Activated naive CD4-positive, alpha-beta T cell (primary cell): ENCODE measurements at places on chromosomes 12 and 14.

- DNase-seq = no peak
Measured at GRCh38 chr14:21264025-21264801, 5.0 kb downstream of the HNRNPC start.

GRCh38 chr12:10158406-10158805 is 13.5 kb downstream of the OLR1 start:
- DNase-seq = no peak

- no peak for DNase-seq
Measured at GRCh38 chr12:19171731-19172130, 42.2 kb downstream of the PLEKHA5 start.

GRCh38 chr14:31209605-31210004 is 2.0 kb upstream of the HECTD1 start:
- no peak for DNase-seq

DNA sequence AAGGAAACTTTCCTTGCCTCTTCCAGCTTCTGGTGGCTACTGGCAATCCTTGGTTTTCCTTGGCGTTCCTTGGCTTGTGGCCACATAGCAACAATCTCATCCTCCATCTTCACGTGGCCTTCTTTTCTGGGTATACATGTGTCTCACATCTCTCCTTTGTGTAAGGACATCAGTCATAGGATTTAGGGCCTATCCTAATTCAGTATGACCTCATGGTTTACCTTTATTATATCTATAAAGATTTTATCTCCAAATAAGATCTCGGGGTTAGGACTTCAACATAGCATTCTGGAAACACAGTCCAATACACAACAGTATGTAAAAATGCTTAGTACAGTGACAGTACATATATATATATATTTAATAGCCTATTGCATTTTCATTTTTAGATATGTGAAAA is 58.4 kb upstream of the LRIG3 start:
- no peak for DNase-seq

GRCh38 chr12:87425942-87426554 is 603.2 kb downstream of the C12orf50 start:
- no peak for DNase-seq

GRCh38 chr12:44571006-44571550 is 305.0 kb downstream of the NELL2 start:
- DNase-seq = no peak

GRCh38 chr12:129862561-129863175 is 41.2 kb downstream of the TMEM132D start:
- DNase-seq = no peak

- DNase-seq = no peak
Measured at GRCh38 chr12:132211816-132212215, 67.6 kb downstream of the NOC4L start.

DNA sequence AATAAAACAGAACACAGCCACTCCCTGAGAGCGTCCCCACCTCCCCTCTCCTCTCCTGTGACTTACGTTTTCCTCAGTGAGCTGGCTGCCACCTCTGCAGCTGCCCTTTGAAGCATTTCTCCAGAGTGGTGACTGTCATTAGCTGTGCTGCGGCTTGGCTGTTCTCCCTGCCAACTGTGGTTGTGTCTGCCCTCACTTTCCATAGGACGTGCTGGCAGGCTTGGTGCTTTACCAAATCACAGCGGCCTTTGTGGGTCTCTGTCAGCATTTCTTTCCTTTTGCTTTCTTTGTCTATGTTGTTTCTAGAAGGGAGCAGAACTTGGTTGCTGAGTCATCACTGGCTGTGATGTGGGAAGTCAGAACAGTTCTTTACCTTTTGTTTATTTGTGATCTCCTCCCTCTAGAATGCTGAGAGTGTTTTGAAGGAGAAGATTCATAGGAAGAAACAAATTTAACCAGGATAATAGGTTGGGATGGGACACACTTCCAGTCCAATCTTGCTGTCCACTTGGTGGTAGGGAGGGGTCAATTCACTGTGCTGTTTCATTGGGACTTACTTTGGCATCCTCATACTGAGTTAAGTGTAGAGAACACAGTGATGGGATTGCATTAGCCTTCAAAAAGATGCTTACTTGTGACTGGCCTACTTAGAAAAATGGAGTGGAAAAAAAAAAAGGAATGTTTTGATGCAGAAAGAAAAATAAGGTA is 88.2 kb downstream of the TMX1 start:
- DNase-seq = no peak

GRCh38 chr12:40692765-40693206 is 547 bp downstream of the CNTN1 start:
- DNase-seq = no peak

- no peak for DNase-seq
Measured at GRCh38 chr14:62718629-62719028, 326.6 kb downstream of the KCNH5 start.

DNA sequence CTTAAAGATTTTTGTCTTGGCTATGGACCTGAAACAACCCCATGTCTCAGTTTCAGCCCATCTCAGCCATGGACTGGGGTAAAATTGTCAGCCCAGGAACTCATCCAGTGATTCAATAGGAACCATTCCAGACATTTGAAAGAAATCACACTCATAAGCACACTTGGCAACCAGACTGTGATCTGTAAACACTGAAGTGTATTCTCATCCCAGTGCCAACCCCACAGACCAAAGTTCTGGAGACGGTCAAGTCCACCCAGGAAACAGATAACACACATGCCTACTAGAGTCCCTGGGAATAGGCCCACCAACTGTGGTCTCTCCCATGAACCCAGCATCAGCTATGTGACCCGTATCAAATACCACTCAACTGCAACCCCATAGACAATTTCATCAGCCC is 804.6 kb downstream of the TRHDE start:
- no peak for DNase-seq

DNA sequence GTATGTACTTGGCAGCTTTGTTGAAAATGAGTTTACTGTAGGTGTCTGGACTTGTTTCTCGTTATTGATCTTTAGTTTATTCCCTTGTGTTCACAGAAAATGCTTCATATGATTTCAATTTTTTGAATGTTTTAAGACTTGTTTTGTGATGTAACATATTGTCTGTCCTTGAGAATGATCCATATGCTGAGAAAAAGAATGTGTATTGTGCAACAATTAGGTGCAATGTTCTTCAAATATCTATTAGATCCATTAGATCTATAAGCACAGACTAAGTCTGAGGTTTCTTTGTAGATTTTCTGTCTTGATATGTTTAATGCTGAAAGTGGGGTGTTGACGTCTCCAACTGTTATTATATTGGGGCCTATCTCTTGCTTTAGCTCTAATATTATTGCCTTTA is 879.6 kb upstream of the LRFN5 start:
- no peak for DNase-seq

- no peak for DNase-seq
Measured at GRCh38 chr12:88111074-88111652, 30.7 kb downstream of the CEP290 start.

GRCh38 chr14:100709289-100710284 is 17.1 kb upstream of the DLK1 start:
- DNase-seq = no peak

DNA sequence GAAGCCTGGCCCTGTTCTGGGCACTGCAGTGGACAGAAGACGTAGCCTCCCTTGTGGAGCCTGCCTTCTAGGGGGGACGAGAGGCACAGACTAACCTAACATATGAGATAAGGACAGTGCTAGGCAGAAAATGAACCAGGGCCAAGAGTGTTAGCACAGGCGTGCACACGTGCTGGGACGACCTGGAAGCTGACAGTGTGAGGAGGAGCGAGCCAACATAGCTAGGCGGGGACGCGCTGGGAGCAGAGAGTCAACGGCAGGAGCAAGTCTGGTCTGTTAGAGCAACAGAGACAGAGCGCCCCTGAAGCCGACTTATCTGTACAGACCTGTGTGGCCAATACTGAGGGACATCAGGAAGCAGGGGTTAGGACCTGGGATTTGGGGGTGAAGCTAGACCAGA is 8.0 kb downstream of the PXMP2 start:
- no peak for DNase-seq

DNA sequence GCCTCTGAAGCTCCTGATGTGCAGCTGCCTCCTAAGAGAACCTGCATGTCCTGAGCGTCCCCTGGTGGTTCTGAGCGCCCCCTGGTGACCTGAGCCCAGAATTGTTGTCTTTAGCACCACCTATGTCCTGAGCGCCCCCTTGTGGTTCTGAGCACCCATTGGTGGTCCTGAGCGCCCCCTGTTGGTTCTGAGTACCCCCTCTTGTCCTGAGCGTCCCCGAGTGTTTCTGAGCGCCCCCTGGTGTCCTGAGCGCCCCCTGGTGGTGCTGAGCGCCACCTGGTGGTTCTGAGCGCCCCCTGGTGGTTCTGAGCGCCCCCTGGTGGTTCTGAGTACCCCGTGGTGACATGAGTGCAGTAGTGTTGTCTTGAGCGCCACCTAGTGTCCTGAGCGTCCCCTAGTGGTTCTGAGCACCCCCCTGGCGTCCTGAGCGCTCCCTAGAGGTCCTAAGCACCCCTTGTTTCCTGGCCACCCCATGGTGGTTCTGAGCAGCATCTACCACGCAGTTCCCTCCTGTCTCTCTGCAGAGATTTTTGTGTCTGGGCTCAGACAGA is 782.5 kb downstream of the TMEM121 start:
- peak; percentile 82 for DNase-seq

GRCh38 chr12:9667403-9668160 is 1.9 kb upstream of the CLEC2D start:
- no peak for DNase-seq

DNA sequence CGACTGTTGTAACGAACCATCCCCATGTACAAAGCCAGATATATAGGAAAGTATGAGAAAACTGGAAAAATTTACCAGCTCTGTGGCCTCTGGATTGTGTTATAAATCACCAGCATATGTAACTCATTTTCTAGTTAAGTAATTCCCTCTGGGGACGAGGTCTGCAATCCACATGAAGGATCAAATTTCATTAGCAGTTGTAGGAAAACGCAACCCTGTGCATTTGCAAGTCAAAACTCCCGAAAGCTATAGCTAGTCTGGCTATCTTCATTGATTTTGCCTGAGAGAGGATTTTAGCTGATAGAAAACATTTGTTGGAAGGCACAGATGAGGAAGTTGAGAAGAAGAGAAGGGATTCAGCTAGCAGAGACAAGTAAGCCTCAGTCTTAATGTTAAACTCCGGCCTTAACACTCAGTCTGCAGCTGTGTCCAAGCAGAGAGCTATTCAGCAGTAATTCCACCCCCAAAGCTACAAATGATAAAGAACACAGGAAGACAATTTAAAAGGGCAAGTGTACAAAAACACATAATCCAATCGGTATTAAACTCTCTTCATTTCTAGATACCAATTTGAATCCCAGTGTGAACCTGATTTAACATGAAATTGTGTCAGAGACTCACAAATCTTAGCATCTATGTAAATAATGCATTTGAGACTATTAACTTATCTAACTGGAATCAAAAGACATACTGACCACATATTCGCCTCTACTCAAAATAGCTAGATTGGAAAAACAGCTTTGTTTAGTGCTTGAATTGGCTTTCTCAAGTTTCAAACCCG is 54.2 kb upstream of the CERS5 start:
- no peak for DNase-seq

DNA sequence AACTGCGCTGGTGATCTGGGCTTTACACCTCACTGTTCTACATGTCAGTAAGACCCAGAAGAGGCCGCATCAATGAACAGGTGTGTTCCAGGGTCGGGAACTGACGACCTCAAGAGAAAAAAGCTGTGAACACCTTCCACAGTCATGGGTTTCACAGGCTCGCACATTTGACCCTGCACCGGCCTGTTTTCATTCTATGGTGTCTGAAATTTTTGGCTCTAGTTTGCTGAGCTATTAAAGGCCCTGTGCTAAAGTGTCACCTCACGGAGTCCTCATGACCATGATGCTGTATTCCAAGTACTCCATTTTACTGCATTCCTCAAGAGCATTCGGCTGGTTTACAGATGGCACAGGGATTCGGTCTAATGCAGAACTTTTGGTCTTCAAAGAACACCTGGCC is 78.9 kb downstream of the KDM2B start:
- DNase-seq = no peak
